ENCODE measurements at places on chromosomes 2 and 18.

DNA sequence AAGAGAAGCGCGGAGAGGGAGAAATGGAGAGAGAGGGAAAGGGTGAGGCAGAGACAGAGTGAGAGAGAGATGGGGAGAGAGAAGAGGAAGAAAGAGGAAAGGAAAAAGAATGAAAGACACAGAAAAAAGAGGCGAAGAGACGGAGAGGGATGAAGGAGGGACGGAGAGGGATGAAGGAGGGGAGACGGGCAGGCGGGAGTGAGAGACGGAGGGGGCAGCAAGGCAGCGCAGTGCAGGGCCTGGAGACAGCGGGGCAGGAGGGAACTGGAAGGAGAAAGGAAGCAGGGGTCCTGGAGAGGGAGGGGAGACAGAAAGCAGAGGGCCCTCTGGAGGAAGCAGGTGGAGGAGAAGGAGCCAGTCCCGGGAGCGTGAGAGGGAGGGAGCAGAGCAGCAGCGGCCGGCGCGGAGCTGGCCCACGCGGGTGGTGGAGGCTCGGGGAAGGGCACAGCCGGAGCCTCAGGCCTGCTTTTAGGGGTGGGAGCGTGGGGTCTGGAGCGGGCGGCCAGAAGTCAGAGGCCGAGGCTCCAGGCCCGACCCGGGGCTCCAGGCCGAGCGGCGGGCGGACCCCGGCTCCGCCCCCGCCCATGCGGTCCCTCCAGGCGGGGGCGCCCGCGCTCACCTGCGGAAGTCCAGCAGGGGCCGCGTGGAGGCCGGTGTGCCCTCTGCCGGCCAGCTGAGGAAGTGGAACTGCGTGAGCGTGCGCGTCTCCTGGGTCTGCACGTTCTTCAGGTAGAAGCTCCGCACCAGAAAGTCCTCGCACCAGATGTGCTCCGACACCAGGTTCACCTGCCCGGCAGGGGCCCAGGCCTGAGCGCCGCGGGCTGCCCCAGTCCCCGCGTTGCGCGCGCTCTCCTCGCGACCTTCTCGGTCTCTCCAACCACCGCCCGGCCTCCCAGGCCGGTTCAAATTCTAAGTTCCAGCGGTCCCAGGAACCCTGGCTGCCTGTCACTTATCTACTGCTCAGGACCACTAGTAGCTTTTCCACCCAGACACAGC, 14.5 kb downstream of the PTPRN start:
- DNase-seq, result peak; percentile 41

DNA sequence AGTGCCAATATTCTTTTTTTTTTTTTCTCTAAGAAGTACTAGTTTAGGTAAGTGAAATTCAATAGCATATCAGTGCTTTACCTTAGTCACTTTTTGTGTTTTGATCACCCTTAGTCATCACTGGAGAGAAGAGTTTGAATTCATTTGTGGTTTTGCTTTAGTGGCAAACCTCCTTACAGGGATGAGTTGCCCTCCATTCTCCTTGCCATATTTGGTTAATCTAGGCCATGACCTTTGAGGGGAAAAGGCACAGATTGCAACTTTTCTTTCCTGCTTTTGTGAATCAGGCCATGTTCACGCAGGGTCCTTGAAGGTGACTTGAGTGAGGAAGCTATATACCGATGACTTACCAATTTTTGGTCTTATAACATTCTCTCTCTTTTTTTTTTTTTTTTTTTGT, 34.4 kb downstream of the PLEKHA3 start:
- DNase-seq, result no peak

DNA sequence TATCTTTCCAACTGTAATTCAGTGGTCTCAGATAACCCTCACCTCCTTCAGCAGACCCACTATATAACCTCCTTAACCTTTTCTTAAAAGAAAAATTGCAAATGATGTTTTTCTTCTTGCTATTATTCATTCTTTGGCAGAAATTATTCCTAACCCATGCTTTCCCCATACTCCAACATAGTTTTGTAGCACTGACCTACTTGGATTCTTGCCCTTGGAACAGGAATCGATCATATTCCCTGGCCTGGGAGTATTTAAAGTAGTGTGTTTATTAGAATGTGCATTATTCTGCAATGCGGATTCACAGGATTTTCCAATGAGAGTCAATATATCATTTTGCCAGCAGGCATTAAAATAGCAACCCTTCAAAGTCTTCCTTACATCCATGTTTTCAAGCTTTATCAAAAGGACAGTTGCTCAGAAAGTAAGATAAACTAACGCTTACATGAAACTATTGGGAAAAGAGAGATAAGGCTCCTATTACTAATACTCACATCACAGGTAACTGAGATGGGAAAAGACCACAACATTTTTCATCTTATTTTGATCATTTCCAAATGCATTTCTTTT, 37.4 kb downstream of the CHN1 start:
- DNase-seq, result no peak

GRCh38 chr2:24403832-24404212, 43.5 kb upstream of the ITSN2 start:
- no peak for DNase-seq

DNA sequence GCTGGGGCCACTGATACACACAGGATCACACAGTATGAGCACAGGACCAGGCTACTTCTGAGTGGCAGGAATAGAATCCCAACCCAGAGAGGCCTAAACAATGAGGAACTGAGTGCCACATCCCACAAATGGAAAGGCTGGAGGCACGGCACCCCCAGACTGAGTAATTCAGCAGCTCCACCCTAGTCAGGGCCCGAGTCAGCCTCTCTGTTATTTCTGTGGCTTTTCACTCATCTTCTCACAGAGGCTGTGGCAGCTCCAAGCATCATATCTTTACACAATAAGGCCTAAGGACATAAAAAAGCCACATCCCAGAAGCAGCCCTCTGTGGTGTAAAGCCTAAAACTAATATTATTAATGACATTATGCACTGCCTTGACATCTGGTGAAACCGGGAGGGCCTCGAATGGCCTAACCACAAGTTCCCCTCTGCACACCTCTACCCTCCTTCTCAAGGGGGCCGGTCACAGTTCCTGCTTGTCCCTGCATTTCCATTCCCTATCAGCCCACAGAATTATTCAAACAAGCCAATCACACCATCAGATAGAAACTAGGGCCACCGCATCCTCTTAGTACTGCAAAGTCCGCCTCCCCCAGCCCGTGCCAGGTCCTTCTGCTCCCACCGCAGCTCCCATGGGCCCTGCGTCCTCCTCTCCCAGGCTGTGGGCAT, 12.5 kb upstream of the MAL start:
- DNase-seq, result no peak

- no peak for DNase-seq
Measured at GRCh38 chr2:223109341-223109740, 57.4 kb downstream of the KCNE4 start.

- no peak for DNase-seq
Measured at GRCh38 chr18:45836242-45837205, 11.0 kb downstream of the SIGLEC15 start.

DNA sequence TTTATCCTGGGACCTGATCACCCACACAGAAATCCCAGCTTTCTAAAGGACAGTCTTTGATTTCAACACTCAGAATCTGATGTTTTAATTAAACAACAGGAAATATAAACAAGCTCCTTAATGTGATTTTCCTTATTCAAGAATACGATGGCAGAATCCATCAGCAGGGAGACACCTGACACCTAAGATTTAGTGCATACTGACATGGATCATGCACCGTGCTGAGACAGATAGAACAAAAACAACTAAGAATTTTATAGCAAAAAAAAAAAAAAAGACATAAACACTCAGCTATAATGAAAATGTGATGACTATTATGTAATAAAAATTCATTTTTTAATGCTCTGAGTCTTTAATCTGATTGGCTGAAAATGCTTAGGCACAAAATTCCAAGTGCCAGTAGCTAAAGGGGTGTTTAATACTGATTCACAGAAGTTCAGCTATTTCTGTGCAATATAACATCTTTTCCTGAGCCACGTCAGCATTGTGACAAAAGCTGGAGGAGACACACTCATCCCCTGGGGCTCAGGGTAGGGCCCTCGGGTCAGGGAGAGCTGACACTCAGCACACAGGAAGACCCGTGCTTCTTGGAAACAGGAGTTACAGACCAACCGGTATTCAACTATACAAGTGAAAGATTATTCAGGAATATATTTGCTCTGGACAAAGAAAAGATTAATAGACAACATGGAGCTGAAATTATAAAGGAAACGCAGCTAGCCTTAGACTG, 247.4 kb downstream of the FBXO15 start:
- no peak for DNase-seq

- DNase-seq, result no peak
Measured at GRCh38 chr2:170396799-170397459, 219.0 kb downstream of the MYO3B start.

GRCh38 chr2:108936866-108937265, 52.2 kb downstream of the EDAR start:
- no peak for DNase-seq

Data from AG09319 (cell line).